Mesothelial cell of epicardium (in vitro differentiated cells): ENCODE measurements at places on chromosomes 7 and 10.

DNA sequence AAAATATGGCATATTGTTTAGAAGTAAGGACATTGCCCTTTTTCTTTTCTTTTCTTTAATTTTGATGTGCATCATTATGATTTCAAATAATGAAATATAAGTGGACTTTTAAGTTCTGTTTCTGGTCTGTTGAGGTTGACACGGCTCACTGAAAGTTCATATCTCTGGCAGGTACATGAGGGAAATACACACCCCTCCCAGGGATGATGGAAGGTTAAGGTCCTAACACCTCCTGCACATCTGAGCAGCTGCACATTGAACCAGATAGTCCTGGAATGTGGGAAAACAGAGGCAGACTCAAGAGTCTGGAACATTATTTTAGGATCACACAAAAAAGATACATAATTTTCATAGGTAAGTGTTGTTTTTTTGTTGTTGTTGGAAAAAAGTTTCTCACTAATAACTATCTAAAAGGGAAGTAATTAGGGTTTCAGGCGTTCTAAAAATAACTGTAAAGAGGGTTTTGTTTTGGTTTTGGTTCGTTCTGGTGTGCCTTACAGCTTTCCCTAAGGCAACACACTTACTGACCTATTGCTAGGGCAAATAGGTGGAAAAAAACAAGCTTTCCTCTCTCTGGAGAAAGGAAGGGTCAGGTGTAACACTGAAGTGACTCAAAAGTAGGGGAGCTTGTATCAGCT is 201.2 kb upstream of the PRKCQ start:
- H3K27ac ChIP-seq, result no peak overlapping the region
- H3K36me3 ChIP-seq, result no peaks in the 10 kb centered on the region
- H3K27me3 ChIP-seq, result peaks cover 8% of the 10 kb centered on the region
- no peaks in the 10 kb centered on the region for H3K4me1 ChIP-seq

DNA sequence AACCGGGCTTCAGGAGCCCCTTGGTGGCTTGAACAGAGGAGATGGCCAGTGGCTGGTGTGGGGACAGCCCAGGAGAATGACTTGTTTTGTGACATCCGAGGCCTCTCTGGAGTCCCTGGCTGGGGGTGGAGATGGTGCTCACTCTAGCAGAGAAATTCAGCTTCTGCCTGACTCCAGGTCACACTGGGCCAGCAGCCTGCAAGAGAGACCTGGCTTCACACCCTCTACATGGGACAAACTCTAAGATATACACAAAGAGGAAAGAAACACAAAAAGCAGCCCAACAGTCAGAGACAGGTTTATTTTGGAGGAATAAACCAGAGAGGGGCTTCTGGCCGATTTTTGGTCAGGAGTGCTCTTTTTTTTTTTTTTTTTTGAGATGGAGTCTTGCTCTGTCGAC is 132.8 kb downstream of the ELFN1 start:
- DNase-seq, result no peak
- H3K27ac ChIP-seq, result no peak overlapping the region
- H3K4me1 ChIP-seq, result peaks cover 7% of the 10 kb centered on the region
- no peak overlapping the region for H3K4me3 ChIP-seq
- peaks cover 6% of the 10 kb centered on the region for H3K27me3 ChIP-seq

GRCh38 chr7:77649716-77650349 is 46.4 kb upstream of the RSBN1L start:
- H3K4me3 ChIP-seq, result no peak overlapping the region
- no peaks in the 10 kb centered on the region for H3K27me3 ChIP-seq
- peak overlapping the region; percentile 85 for H3K27ac ChIP-seq
- no peak for DNase-seq

GRCh38 chr10:1425879-1426278 is 311.4 kb downstream of the ADARB2 start:
- H3K27me3 ChIP-seq, result peaks cover 42% of the 10 kb centered on the region
- no peak for DNase-seq
- no peak overlapping the region for H3K4me3 ChIP-seq

GRCh38 chr7:47669178-47669891 is 87.4 kb upstream of the TNS3 start:
- no peak for DNase-seq
- peak overlapping the region; percentile 39 for H3K27ac ChIP-seq

- peaks cover 60% of the 10 kb centered on the region for H3K36me3 ChIP-seq
- H3K27me3 ChIP-seq, result no peaks in the 10 kb centered on the region
- DNase-seq, result no peak
- no peak overlapping the region for H3K27ac ChIP-seq
- H3K4me3 ChIP-seq, result no peak overlapping the region
Measured at GRCh38 chr7:149489391-149490024, 8.1 kb downstream of the ZNF746 start.

- H3K27ac ChIP-seq, result no peak overlapping the region
- H3K4me1 ChIP-seq, result no peaks in the 10 kb centered on the region
- H3K4me3 ChIP-seq, result no peak overlapping the region
- H3K36me3 ChIP-seq, result no peaks in the 10 kb centered on the region
- DNase-seq, result no peak
Measured at GRCh38 chr10:25068152-25069058, 52.0 kb downstream of the THNSL1 start.
